Activated effector memory CD4-positive, alpha-beta T cell treated with Interleukin-2 at 50 U/mL for 16 hours (primary cell): ENCODE measurements at places on chromosomes 2 and 18.

- DNase-seq = no peak
Measured at GRCh38 chr2:149388120-149388816, 57.9 kb downstream of the LYPD6 start.

DNA sequence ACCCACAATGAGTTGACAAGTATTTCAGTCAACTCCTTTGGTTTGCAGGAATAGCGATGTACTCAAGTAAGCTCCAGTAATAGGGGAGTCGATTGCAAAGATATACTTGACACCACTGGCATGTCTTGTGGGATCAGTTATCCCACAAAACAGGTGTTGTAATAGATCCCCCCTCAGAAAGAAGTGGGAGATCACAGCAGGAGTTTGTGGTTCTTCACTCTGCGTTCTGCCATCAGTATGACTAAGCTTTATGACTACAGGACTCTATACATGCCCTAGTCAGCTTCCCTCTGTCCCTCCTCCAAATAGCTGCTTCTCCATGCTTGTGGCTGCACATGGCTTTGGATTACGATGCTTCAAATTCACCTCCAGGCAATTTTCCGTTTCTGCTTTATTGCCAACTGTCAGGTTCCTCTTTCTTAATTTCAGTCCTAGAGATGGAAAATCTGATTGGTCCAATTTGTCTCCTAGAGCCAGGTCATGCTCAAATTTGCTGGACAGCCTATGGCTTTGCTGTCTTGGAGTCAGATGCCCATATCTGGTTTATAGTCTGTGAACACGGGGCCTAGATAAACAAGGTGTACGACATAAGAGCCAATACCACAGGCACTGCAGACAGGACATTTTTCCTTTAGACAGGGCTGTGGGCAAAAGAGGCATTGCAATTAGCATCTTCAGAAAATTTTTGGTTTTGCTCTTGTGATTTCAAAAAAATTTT, 221.7 kb downstream of the PAX3 start:
- no peak for DNase-seq

- DNase-seq = no peak
Measured at GRCh38 chr2:109271920-109272319, 142.9 kb downstream of the SH3RF3 start.

- no peak for DNase-seq
Measured at GRCh38 chr2:46787364-46787763, 128.2 kb downstream of the MCFD2 start.

DNA sequence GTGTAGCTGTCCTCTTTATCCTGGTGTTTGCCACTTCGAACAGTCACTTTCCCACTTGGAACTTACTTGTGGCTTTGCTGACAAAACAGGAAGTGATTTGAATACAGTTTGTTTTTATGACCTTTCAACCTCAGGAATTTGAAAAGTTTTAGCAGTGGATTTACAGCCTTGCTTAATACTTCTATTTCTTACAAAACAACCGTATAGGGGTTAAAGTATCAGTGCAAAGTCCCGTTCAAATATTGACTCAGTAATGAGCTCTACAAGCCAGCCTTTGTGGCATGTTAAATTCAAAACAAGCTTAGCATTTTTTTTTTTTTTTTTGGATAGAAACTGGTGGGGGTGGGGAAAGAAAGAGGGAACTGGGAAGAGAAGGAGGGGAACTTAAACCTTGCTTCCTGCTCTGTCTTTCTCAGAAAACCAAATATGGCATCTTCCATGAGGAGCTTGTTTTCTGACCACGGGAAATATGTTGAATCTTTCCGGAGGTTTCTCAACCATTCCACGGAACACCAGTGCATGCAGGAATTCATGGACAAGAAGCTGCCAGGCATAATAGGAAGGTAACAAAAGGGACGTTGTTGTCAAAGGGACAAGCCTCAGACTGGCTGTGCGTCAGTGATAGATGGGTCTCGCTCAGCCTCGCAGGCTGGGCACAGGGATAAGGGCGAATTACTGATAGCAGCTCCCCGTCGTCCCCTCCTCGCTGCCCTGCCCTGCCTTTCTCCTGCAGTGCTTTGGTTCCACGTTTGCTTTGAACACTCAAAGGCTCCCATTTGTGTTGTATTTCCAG, at the start of gene HNMT:
Gene HNMT (plus strand): TSS at position 408 of the 793 bp plus-strand sequence. CDS start 19 bp downstream, at position 427.
- DNase-seq = no peak

GRCh38 chr2:29747786-29748470, 173.5 kb downstream of the ALK start:
- no peak for DNase-seq

DNA sequence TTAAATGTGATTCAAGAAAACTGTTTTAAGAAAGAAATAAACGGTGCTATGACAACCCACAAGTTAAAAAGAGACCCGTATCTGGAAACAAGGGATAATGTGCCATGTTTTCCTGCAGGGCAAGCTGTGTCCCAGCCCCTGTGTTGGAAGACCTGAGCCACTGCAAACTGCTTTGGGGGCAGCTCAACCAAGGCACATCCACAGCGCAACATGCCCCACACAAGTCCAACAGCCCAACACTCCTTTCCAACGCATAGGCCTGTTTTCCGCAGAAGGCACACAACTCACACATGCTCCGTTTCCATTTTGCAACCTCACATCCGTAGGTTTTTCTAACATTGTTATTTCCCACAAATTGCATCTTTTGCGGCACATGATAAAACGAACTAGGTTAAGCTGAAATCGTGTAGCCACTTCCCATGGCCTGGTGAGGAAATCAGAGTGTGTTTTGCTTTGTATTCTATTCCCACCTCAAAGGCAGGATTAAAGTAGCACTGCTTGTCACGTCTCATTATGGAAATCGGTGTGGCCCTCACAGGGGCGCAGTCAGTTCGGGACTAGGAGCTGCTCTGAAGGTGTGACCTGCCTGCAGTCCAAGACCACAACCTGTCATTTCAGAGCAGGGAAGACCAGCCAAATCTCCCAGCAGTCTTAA, 50.5 kb upstream of the ZNF516 start:
- no peak for DNase-seq

- DNase-seq = no peak
Measured at GRCh38 chr2:197571627-197572271, 55.9 kb downstream of the MOB4 start.

DNA sequence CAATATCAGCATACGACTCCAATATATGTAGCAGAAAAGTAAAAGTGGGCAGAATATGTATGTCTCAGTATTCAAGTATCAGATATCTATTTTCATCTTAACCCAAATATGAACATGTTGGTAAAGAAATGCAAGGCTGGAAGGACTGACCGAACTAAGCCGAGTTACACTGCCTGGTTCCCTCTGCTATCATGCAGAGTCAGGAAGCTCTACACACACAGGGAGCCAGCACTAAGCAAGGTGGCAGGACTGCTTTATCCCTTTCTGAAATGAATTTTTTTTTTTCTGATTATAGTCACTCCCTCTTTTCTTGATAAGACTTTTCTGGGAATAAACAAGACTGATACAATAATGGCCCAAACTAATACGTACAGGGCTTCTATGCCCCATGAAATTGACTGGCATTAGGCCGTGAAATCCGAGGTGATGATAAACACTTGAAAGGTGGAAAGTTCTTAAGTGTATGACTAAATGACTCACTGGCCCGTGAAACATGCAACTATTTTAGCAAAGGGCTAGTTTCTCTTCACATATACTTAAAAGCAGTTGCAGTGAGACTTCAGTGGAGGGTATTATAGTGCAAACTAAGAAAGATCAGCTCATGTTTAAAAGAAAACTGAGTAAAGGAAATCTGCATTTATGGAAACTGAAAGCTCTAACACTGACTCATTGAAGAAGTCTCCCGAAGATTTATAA, 14.9 kb downstream of the DPP4 start:
- DNase-seq = no peak

- no peak for DNase-seq
Measured at GRCh38 chr2:102592601-102593000, 26.8 kb upstream of the SLC9A2 start.

DNA sequence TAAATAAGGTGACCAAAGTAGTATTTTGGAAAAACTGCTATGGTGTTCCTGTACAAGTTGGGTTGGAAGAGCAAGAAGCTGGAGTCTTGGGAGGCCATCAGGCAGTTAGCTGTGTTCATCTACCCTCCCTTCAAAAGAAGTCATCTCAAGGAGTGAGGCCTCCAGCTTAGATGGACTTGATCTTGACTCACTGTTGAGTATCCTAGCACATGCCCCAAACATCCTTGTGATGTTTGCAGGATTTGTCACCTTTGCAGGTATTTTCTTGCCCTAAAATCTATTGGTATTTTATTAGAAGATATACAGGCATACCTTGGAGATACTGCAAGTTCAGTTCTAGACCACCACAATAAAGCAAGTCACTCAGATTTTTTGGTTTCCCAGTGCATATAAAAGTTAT, 30.2 kb downstream of the RNMT start:
- no peak for DNase-seq

GRCh38 chr2:27627963-27628766, 647 bp downstream of the CCDC121 start:
- DNase-seq = no peak

DNA sequence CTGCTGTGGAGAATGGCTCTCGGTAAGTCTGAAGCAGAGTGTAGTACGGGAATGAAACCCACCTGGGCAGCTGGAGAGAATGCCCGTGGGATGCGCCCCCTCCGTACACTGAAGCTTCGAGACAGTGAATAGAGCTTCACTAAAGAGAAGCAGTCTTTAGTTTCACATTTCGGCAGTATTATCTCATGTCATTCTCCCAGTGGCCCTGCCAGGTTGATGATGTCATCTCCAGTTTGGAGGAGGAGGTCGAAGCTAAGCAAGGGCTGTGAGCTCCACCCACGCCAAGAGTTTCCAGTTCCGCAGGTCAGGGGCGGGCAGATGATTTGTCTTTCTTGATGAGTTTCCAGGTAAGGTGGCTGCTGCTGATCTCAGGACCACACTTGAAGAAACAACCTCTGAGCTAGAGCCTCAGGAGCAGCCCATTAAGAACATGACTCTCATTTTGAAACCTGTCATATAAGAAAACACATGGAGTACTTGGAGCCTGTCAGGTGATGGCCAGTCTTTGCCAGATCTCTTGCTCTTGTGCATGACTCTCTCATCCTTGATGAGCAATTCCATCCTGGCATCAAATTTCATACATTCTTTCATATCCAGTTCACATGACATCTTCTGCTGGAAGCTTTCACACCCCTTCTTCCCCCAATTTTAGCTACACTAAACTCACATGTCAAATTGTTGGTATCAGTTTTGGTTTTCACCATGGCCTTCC, 475.0 kb downstream of the RNF144A start:
- no peak for DNase-seq

DNA sequence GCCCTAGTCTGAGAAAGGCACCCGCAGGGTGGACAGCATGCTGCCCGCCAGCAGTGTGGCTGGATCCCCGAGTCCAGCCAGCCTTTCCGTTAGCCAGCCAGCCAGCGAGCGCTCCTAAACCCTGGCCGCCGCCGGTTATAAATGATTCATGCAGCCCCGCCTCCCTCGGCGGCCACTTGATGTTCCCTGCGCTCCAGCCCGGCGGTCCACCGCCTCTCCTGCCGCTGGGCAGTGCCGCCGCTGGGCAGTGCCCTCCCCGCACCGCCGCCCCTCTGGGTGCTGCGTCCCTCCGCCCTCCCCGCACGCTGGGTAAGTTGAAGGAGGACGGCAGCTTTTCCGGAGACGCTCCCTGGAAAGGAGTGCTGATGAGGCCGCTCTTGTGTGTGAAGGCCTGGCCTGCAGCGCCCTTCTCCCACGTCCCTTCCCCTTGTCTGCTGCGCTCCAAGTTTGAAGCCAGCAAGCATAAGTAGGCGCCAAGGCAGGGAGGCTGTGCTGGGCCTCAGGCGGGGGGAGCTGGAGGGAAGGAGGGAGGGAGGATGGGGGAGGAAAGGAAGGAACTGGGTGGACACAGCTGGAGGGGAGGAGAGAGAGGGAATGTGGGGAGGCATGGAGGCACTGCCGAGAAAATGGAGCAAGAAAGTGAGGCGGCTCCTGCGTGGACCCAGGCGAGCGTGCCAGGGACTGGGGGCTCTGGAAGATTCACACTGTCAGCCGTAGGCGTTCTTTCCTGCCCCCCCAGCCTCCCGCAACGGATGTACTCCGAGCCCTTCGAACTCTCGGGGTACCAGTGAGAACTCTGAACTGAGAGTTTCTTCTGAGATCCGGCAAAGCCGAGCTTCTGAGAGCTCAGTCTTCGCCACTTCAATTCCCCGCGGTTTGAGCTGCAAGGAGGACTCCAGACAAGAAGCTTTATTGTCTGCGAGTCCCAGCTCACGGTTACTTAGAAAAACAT, 131.9 kb downstream of the GLI2 start:
- no peak for DNase-seq

DNA sequence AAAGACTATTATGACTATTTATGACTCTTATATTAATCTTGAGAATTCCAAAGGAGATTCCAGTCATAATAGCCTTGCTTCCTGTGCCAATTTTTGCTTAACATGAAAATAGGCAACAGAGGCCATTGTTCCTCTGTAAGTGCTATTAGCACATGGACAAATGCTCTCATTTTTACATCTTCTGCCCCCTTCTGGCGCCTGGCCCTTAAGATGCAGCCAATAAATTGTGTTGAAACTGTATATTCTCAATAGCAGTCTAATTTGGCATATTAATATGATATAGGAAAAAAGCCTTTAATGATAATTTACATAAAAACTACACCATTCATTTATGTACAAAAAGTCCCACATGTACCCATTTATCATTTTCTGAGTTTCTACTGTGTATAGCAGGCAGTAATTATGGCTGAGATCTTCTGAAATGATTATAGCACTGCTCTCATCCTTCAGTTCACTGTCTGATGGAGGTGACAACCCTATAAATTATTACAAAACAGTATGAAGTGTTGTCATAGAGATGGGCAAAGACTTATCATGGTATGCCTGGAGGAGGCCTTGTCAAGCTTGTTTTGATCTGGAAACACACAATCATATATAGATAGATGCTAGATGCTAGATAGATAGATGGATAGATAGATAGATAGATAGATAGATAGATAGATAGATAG, 613.3 kb downstream of the TSN start:
- DNase-seq = no peak

GRCh38 chr2:178630581-178630980, 150.3 kb downstream of the PLEKHA3 start:
- DNase-seq = no peak

DNA sequence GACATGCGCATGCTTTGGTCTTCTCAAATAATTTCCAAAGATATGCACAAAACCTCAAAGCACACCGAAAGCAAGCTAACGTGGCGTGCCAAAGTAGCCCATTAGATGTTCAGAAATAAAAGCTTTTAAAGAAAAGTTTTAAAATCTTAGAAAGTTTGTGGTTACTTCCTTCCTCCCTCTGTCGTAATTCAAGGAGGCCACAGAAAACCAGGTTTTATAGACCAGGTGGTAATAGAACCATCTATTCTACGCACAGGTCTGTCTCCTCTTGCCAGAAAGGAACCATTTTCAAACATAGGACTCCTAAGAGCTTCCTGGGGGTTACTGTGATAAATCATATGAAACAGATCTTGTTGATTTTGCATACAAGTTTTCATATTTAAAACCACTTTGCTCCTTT, 487.2 kb downstream of the ARHGAP15 start:
- no peak for DNase-seq
